ENCODE measurements at places on chromosomes 3 and 15. TPM values are rescaled to one million over a fixed set of nuclear protein-coding genes. Genes with fewer than 3 reads are reported as not detected.

ZNF660 gene
- total RNA-seq = 5.4 TPM

DNA sequence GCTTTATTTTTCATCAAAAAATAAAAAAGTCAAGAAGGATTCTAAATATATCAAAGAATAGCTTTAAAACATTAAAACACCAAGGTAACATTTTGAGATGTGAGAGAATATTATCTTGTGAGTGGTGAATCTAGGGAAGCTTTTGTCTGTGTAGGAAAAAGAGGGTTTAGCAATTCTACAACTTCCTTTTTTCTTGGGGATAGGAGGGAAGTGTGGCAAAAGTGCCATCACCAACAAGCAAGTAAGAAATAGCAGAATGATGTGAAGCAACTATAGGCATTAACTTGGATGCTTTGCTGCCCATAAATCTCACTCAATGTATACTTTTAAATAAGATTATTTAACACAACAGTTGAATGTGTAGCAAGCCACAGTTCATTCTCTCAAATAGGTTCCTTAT lies 57.8 kb upstream of the SUCLG2 start:
- H3K36me3 ChIP-seq = no peaks in the 10 kb centered on the region
- H3K27ac ChIP-seq = no peak overlapping the region
- H3K27me3 ChIP-seq = no peaks in the 10 kb centered on the region
- DNase-seq = no peak
- H3K4me3 ChIP-seq = no peak overlapping the region
- no peaks in the 10 kb centered on the region for H3K4me1 ChIP-seq

CCK gene
- total RNA-seq = not detected

ATP8B4 gene
- 26.3 TPM for total RNA-seq

XYLB gene
- total RNA-seq = 1.8 TPM

DNA sequence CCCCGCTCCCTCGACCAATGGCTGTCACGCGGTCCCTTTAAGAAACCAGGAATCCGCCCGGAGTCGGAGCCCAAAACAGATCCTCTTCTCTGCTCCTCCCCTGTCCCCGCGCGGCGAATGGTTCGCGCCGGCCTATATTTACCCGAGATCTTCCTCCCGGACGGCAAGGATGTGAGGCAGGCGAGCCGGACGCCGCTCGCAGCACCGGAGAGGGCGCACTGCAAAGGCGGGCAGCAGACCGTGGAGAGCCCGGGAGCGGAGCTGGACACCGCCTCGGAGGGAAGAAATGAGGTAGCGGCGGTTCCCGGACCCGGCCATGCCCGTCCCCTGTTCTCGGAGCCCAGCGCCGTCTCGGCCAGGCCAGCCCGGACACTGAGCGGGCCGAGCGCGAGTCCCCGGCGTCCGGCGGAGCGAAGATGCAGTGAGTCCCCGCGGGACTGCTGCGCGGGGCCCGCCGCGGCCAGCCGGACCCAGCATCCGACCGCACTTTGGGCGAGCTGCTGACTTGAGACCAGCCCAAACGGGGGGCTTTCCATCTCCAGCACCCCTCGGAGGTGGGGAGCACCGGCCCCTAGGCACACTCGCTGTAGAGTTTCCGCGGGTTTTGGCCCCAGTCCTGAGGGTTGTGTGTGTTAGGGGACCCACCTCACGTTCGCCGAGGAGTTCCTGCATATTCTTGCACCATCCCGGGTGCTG lies at the start of gene FAM43A:
Gene FAM43A (plus strand): TSS at position 166 of the 696 bp plus-strand sequence. CDS start 944 bp downstream, outside the sequence.
- peaks cover 77% of the 10 kb centered on the region for H3K4me1 ChIP-seq
- peak; percentile 97 for DNase-seq
- peak within 1 kb of the TSS; percentile 92 for H3K27ac ChIP-seq
- H3K27me3 ChIP-seq = no peaks in the 10 kb centered on the region

LXN gene
- 14.2 TPM for total RNA-seq

DNA sequence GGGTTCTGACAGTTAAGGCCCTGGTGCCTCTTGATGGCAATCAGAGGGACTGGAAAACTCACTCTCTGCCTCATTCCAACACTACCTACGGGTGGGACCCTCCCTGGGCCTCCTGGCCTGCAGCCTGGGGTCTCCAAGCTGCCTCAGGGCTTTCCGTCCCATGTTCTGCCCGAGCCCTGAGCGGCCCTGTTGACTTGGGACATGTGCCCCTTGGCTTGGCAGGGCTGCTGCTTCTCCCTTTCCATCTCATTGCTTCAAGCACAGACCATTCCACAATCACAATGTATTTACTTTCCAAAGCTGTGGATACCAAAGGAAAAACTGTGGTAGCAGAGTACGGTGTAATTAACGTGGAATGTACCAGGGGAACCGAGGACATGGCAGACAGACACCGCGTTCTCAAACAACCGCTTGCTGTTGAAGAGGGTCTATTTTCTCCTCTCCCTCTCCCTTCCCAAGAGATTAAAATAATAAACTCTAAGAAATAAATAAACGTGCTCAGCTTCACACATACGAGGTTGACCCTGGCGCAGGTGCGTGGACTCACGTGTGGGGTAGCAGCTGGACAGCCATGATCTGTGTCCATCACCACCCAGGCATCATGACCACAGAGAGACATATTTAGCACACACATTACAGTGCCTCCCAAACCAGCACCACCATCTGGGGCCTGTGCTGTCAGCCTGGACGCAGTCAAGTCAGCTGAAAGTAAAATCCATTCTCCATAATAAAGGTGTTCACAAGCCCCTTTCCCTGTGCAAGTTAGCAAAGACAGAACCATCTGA lies 172.0 kb downstream of the XXYLT1 start:
- H3K27me3 ChIP-seq = no peaks in the 10 kb centered on the region
- H3K4me3 ChIP-seq = no peak overlapping the region
- no peak overlapping the region for H3K27ac ChIP-seq
- peaks cover 61% of the 10 kb centered on the region for H3K4me1 ChIP-seq
- no peaks in the 10 kb centered on the region for H3K36me3 ChIP-seq

All from spleen (tissue), 13 donors.